ENCODE measurements at places on chromosomes 16 and 17.

GRCh38 chr17:56834380-56835263, 671 bp downstream of the DGKE start:
- peak; percentile 62 for DNase-seq

GRCh38 chr17:69427486-69428197, 13.1 kb downstream of the MAP2K6 start:
- no peak for DNase-seq

- DNase-seq = peak; percentile 28
These were observed 20.4 kb upstream of the YPEL2 start for GRCh38 chr17:59311051-59311468.

DNA sequence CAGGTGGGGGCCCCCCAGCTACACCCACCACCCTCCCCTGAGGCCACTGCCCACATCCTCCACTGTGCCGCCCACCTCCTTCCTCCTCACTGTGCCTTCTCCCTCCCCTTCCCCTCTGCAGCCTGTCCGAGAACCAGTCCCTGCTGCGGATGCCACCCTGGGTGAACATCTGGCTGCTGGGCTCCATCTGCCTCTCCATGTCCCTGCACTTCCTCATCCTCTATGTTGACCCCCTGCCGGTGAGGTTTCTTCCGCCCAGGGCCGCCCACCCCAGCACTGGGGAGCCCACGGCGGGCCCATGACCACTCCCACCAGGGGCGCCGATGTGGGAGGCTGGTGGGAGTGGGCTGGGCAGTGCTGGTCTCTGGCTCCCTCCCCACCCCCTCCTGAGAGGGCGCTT, 22.1 kb downstream of the RABEP2 start:
- no peak for DNase-seq

DNA sequence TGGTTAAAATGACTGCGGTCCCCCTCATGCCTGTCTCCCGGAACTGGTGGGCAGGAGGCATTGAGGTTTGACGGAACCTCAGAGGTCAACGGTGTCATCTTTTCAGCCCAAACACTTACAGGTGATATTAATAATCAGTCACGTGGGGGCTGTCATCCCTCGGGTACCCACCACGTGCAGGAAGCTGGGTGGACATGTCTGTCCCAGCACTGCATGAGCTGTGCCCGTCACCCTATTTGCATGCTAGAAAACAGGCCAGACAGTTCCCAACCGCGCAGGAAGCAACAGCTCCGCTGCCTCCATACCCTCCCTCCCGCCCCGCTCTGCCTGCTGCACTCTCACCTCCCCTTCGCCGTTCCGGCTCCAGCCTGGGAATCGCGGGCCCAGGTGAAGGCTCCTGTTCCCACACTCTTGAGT, 1.4 kb downstream of the SYNGR3 start:
- no peak for DNase-seq

GRCh38 chr16:17452922-17453321, 17.8 kb downstream of the XYLT1 start:
- no peak for DNase-seq

DNA sequence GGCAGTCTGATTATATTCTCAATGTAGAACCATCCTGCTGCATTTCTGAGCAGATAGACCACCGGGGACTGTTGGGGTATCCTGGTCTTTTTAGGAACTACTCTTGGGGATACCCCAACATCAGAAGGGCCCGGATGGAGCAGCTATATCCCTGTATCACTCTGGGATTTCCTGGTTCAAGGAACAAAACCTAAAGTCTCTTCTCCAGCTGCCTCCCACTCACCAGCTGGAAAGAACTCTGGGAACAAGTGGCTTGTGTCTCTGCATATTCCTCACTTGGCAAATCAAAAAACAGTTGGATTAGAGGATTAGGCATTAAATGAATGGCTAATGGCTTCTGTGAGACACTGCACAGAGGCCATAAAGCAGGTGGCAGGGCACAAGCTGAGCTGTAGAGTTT, 62.3 kb upstream of the HS3ST2 start:
- DNase-seq = no peak

- no peak for DNase-seq
These were observed 834 bp downstream of the CDH8 start for GRCh38 chr16:62035115-62036092.

DNA sequence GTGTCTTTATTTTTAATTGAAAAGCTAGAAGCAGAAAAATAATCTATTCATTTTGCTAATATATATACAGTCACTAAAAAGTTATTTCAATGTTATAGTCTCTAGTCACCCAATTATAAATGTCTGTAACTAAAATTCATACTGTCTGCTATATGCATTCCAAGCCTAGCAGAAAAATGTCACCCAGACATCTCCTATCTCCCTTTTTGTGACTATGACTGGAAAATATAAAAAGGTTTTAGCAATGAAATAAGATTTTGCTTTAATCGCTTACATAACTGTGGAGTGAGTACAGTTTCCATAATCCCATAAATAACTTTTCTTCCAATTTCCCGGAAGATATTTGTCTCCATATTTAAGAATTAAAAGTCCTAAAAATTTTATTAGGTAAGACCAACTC, 88.6 kb downstream of the BRIP1 start:
- DNase-seq = no peak

DNA sequence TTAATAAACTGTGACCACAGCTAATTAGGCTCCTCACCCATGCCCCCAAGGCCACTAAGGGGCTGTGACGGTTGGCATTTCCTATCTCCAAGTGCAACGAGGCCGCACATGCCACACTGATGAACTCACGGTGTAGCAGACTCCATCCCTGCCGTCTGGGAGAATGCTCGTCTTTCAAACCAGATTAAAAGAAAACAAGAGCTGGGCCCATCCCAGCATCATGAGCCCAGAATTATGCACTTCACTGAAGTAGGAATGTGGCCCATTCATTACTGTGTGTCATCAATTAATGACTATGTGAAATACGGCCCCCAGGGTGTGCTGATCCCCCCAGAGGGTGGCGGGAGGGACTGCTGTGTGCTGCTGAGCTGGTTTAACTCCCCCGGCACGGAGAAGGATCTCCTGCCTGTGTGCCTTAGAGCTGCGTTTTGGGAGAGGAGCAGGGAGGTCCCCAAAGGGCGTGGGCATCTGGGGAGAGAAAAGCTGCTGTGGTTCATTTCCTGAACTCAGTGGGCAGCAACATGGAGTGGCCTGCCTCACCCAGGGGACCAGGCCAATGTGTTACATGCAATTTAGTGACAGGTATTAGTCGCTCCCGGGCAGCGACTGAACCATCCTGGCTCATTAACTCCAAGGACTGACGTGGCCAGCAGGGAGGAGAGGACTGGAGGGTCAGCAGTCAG, 194.5 kb downstream of the FOXL1 start:
- DNase-seq = no peak

- no peak for DNase-seq
These were observed 33.8 kb downstream of the EPN2 start for GRCh38 chr17:19270704-19271611.

All from Calu3 (cell line).